ENCODE measurements at places on chromosomes 12 and 14.
A peak's percentile ranks its signal among the peaks of the same experiment; 100 is the strongest.

DNA sequence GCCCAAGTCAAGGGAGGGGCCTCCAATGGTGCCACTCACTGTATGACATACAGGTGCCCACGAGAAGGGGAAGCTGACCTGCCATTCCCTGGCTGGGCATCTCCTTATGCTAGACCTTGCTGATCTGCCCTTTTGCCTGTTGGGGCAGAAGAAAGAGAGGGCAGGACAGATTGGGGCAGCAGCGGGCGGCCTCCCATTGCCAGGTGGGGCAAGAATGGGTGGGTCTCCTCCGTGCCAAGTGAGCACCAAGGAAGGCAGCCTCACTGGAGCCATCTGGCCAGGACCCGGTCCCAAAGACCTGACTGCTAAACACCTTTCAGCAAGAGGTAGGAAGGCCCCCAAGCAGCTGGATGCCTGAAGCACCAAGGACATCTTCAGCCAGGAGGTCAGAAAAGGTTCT, 50.5 kb downstream of the PLEKHG3 start:
- DNase-seq = no peak

- DNase-seq = peak; percentile 100
Measured at GRCh38 chr12:46389031-46389616, 16.6 kb upstream of the SLC38A2 start.

- DNase-seq = no peak
Measured at GRCh38 chr12:79710707-79711483, 20.1 kb upstream of the PAWR start.

DNA sequence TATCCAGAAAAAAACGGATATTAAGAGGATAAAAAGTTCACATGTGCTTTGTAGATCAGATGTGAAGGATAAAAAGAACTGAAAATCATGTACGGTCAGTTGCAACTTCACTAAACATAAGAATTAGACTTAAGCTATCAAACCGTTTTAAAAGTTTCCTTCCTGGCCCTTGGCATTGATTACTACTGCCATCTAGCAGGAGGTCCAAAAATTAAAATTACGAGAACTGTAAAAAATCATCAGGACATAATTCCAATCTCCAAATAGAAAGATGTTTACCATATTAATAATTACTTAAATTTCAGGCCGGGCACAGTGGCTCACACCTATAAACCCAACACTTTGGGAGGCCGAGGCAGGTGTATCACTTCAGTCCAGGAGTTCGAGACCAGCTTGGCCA, 7.9 kb downstream of the WDR89 start:
- DNase-seq = peak; percentile 11

DNA sequence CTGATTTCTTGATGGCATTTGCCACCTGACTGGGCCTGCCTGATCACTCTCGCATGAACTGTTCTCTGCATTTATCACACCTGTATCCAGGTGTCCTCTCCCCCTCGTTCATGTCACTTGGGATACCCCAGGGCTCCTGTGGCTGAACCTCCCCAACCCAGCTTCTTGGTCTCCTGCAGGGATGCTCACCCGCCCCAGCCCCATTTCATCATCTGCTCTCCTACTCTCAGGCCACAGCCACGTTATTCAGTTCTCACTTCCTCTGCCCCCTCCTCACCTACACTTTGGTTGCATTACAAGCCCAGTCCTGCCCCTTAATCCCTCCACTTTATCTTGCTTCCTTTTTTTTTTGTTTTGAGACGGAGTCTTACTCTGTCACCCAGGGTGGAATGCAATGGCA, 35.5 kb downstream of the TMBIM6 start:
- DNase-seq = no peak

DNA sequence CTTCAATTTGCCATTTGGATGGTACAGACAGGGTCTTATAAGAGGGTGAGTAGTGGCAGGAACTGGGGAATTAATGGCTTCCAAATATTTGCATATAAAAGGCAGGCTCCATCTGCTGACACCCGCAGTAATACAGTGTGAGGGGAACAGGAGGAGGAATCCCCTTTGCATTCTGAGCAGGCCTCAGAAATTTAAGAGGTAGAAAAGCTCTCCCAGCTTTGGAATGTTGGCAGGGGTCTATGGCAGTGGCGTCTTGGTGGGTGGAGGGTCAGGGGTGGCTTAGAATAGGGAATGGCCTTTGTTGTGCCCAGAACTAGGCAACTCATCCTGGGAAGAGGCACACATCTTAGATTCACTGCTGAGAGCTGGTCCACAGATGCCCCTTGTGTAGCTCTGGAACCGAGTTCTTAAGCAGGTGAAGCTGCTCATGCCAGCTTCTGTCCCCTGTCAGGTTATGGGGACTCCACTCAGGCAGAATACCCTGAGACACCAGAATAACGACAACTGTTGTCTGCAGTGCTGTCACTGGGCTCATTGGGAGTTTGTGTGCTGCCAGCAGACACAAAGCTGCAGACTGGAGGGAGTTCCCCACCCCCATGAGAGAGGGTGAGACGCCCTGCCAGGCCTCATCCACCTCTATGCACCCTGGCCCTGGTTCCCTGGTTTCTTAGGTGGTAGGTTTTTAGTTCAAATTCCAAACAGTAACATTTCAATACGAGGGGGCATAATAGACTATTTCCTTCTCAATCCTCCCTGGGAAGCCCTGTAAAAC, 190.2 kb downstream of the MON2 start:
- DNase-seq = no peak

DNA sequence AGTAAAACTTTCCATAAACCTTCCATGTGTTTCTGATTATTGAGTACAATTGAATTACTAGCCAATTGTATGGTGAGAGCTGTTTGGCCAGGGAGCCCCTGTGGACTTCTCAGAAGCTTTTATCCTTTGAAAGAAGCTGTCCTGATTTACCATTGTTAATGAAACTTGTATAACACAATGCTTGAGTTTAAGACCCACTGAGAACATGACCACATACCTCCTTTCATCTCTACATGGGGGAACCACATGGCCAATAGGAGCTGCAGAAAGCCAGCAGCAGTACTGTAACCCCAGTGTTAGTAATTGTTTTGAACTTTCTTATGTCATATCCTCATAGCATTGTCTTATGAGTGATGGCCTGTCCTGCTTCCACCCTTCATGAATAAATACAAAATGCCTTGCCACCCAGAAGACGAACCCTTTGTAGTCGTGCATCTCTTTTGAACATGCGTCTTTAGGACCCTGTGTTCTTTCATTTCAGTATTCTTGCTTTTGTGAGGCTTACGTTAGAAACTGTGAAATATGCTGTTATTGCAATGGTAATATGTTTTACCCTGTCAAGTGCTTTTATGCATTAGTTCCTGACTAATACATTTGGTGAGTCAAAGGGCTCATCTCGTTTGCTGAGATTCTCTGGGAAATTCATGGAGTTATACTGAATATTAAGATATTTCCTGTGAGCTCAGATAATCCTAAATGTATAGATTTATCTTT, 815.7 kb downstream of the NRXN3 start:
- DNase-seq = peak; percentile 64

DNA sequence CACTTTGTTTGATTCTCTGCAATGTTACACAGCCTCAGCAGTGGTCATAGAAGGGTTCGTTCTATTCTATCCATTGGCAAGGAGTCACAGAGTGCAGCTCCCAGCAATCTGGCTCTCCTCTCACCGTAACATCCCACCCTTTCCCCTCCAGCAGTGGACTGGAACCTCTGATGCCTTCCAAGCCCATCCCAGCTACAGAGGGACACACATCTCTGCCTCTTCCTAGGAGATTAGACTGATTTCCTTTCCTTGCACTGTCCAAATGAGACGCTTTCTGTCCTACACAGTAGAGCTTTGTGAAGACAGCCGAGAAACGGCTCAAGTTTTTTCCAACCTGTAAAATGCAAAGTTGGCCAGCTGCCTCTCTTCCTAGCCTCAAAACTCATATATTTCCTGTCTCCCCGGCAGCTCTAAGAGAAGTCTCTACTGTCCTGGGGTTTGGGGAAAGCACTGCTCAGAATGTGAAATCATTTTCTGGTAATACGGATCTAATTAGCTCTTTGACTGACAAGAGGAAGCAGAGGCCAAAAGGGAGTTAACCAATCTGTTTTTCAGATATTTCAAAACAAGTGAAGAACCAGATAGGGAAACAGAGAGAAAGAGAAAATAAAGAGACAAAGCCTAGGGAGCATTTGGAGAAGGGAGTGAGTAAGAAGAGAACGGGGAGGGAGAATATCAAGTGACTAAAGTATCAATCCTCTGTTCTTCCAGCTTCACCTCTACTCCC, 516 bp downstream of the NINJ2 start:
- peak; percentile 45 for DNase-seq

DNA sequence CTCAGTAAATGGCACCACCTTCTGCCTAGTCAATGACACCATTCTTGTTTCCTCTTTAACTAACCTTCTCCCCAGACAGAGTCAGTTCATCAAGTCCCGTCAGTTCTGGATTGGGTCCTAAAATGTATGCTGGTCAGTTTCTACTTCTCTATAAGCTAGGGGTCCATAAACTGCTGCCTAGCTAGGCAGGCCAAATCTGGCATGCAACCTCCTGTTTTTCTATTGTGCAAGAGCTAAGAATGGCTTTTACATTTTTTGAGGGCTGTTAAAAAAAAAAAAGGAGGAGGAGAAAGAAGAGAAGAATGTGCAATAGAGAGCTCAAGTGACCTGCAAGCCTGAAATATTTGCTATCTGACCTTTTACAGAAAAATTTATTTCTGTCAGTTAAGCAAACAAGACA, 6.4 kb upstream of the TMED10 start:
- peak; percentile 87 for DNase-seq

DNA sequence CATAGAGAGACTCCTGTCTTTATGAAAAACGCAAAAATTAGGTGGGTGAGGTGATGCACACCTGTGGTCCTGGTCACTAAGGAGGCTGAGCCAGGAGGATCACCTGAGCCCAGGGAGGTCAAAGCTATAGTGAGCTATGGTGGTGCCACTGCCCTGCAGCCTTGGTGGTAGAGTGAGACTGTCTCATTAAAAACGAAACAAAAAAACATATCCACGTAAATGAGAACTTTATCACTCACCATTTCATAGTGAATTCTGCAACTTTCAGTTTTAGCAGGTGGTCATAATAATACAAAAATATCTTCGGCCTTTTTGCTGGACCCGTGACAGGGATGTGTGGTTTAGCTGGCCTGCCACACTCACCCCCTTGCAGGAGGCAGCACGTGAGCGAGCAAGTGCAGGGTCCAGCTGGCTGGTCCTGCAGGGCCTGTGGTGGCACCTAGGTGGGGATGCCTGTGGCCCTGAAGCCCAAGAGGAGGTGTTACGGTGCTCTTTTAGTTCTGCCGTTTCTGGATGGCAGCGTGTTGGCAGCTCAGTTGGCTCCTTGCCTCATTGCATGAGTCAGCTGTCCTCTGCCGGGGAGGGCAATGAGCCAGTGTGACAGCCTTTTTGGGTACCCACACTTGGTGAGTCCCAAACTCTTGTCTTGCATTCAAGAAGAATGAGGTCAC, 1330.7 kb upstream of the TMEM132C start:
- DNase-seq = no peak

- peak; percentile 65 for DNase-seq
Measured at GRCh38 chr12:88638966-88639760, 58.9 kb upstream of the KITLG start.

GRCh38 chr12:116420227-116420880, 138.8 kb upstream of the MAP1LC3B2 start:
- DNase-seq = no peak

DNA sequence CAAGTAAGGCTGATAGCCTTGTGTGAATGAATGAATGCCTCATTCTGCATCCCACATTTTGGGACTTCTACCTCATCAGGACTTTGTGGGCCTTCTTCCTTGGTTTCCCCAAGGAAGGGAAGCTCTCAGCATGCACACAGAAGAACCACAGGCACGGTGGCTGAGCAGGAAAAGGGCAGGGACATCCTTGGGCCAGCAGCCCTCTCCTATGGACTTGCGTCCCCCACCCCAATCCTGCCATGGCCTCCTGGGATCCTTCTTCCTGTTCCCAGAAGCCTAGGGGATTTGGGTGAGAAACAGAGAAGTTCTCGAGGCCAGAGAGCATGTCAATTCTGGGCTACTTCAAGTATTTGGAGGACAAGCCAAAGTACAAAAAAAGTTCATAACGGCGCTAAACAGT, 69.7 kb downstream of the LGMN start:
- DNase-seq = no peak

DNA sequence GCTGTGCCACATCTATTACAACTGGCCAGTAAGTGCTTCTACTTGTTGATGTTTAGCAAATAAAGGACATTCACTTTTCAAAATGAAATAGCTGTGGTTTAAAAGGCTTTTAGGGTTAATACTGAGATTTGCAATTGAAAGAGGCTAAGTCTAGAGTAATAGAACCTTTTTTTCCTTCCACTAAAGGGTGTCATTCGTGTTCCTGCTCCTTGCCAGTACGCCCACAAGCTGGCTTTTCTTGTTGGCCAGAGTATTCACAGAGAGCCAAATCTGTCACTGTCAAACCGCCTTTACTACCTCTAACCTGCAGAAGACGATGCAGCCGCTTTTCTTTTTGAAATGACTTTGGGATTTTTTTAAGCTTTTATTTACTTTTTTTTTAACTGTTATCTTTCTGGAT, 33.6 kb downstream of the PIWIL1 start:
- no peak for DNase-seq

DNA sequence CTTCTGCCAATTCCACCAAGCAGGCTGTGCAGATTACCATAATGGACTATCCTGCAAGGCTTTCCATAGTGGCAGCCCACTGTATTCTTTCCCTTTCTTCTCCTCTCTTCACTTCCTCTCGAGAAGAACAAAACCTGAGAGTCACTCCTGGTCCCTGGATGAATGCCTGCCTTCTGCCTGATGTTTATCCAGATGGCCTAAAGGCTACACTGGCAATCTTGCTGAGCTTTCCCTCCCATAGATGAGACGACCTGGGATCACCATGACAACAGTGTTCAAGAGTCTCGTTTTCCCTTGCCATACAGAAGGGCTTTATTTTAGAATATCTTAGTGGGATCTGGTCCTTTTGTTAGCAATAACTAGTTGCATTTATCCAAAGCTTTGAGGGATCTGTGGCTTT, 142.3 kb downstream of the RTN1 start:
- no peak for DNase-seq

GRCh38 chr12:122947352-122947792, 18.9 kb downstream of the ABCB9 start:
- DNase-seq = no peak

DNA sequence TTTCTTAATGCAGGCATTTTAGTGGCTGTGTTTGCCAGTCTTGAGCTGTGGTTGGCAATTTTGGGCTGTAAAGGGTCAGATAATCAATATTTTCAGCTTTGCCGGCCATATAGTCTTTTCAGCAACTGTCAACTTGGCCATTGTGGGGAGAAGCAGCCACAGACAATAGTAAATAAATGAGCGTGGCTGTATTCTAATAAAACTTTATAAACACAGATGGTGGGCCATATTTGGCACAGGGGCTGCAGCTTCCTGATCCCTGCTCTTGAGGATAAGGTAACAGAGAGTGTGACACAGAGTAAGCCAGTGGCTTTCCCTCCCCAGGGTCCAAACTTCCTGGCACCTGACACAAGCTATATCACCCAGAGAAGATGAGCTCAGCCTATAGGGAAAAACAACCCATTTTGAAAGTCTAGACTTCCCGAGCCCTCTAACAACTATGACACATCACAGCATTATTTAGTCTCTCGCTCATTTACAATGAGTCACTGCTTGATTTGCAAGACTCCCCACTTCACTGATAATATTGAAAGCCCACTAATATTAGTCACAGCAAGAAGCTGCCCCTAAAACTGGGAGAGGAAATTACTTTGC, 163.1 kb upstream of the TMPO start:
- DNase-seq = peak; percentile 72
